ENCODE measurements at places on chromosomes 13 and 19. TPM values are rescaled to one million over a fixed set of nuclear protein-coding genes. Genes with fewer than 3 reads are reported as not detected.

Gene TMEM59L
- not detected for total RNA-seq

Gene APOC4
- not detected for total RNA-seq

Gene DCLK1
- total RNA-seq, result not detected

Gene CEACAM3
- not detected for total RNA-seq

Gene CABP5
- not detected for total RNA-seq

Gene SUGT1
- total RNA-seq, result 55.6 TPM

Gene CEACAM4
- total RNA-seq, result not detected

Gene ZNF415
- total RNA-seq, result 2.8 TPM

Gene ZNF729
- not detected for total RNA-seq

Gene RAVER1
- total RNA-seq, result 52.5 TPM

Gene CD33
- 0.91 TPM for total RNA-seq

Gene FAM216B
- not detected for total RNA-seq

Gene DMKN
- total RNA-seq, result 3.6 TPM

Gene SERPINE3
- not detected for total RNA-seq

Gene SPRED3
- 6.7 TPM for total RNA-seq
